COR-L47 (cell line): ENCODE measurements at places on chromosomes 16 and 17.

DNA sequence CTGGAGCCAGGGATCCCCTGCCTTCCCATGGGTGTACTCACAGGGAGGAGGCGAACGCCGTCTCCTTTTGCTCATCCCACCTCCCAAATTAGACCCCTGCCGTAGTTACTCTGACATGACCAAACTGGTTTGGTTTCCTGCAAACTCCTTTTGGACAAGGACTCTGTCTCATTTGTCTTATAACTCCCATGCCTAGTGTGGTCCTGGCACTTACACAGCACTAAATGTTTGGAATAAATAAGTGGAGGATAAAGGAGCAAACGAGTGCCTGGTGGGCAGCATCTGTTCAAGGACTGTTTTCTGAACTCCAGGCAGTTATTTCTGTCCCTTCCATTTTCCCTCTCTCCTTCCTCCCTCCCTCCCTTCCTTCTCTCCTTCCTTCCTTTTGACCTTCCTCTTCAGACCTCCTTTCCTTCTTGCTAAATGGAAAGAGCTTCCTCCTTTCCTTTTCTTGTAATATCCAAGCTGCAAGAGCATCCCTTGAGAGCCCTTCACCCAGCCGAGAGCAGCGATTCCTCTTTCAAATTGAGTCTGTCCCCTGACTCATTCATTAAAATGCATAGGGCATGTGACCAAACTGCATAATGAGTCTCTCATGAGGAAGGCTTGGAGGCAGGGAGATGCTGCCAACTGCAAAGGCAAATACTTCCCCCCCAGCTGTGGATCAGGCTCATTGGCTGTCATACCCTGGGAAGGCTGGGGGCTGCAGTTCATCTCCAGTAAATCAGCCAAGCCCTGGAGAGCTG, 36.8 kb downstream of the CHD9 start:
- DNase-seq, result peak; percentile 66

DNA sequence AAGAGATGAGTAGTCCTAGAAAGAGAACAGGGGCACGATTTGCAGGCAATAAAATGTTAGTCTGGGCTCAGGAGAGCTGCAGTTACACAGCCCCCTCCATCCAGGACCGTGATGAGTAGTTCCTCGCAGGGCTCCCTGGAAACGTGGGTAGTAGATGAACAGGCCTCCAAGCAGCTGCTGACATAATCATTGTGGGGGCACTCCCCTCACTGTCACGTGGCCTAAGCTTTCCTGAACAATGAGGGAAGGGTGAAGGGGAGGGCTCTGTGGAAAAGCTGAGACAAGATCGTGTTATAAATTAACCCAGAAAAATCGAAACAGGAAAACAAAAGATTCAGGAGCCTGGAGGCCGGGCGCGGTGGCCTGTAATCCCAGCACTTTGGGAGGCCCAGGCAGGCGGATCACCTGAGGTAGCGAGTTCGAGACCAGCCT, 1.3 kb upstream of the PER1 start:
- no peak for DNase-seq

- DNase-seq, result no peak
Measured at GRCh38 chr17:70286391-70286790, 117.1 kb downstream of the KCNJ2 start.

- no peak for DNase-seq
Measured at GRCh38 chr17:38685491-38685890, 10.7 kb upstream of the EPOP start.

DNA sequence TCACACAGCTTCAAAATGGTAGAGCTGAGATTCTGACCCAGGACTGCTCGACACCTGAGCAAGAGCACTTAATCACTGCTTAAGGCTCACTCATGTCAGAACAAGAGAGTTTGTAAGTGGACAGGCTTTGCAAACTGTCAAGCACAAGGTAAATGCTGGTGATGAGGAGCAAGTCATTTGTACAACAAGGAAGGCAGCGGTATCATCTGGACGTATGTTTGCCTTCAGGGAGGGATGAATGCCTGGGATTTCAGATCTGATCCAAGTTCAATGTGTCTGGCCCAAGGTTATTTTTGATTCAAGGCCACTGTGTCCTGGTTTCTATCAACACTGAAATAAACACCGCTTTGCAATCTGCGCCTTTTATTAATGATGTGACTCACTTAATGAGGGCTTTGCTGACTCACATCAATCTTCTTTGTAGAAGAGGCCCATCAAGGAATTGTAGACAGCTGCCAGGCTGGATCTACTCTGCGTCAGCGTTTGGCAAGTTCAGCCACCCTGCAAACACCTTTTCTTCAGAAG, 174.4 kb upstream of the HS3ST3A1 start:
- DNase-seq, result no peak

DNA sequence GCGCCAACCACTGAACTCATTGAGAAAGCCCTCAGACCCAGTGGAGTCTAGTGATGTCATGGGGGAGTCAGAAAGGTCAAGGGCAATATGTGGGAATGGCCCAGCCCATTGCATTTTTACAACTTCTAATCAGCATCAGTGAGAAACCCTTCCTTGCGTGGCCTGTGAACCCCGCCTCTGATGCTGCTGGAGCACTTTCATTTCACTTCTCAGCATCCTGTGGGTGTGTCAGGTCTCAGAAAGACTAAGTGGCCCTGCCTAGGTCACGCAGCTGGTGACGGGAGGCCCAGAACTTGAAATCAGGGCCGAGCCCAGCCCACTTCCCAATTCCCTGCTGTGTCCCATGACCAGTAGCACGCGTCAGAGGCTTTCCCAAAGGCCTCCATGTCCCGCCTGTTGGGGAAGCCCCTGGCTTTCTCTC, 6.1 kb downstream of the DNAI2 start:
- no peak for DNase-seq

GRCh38 chr17:73478334-73478733, 165.9 kb downstream of the SDK2 start:
- no peak for DNase-seq

- no peak for DNase-seq
Measured at GRCh38 chr17:29659155-29659554, 36.4 kb upstream of the CORO6 start.

DNA sequence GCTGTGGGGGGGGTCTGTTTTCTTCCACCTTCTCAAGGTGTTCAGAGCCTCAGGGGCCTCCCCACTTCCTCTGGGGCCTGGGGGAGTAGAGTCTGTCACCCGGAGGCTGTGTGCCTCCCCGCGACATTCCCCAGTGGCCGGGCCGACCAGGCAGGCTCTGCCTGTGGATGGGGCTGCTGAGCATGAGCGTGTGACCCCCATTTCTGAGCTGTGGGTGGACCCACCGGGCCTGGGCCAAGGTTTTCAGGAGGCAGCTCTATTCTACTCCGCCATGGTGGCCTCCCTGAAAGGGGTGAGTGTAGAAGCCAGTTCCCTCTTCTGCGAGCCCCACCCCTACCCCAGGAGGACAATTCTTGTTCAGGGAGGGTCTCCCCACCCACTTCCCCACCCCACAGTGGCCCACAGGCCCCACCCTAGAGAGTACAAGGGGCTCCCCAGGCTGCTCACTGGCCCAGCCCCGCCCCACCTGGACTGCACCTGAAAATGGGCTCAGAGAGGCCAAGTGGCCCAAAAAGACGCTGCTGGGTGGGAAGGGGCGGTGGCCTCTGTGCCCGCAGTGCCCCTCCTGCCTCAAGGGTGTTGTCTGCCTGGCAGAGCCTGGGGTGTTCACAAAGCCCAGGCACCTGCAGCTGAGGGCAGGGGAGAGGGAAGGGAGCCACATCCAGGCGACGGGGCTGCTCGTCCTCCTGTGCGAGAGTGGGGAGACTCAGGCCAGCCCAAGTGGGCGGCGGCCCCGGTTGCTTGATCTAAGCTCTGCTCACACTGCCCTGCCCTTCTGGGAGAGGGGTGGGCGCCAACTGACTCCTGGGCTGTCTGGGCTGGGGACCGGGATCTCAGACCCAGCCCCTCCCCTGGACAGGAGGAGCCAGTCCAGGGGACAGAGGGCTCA, 1.3 kb downstream of the MSLN start:
- no peak for DNase-seq

DNA sequence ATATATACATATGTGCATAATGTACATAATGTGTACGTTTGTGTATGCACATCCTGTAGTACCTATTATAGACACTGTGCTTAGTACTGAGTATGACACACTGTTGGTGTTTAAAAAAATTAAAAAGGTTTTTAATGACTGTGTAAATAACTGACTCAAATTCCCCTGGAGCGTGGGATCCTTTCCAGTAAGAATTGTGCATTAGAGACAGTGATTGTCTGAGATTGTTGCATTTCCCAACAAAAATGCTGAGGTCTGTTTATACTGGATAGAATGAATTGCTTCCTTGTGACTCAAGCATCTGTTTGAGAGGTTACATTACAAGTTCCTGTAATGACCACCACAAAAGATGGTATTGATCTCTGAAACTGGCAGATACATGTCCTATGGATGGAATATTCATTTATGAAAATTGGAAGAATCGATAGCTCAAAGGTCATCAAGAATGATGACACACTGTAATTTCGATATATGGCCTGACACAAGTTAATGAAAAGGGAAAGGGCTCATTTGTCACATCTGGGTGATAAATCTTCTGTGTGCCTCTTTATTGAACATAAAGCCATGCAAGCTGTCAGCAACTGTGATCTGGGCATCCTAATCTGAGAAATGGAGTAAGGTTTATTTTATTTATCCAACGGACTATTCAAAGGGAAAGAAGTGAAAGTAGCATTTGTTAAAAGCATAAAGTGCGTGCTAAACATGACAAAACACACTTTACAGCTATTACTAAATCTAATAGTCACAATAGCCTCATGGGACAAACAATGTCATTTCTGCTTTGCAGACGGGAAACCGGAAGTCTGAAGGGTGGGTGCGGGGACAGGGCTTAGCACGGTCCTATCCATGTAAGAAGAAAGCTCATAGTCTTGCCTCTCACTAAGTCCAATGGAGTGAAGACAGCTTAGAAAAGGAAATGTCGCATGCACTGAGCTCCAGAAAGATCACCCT, 228.8 kb downstream of the CDH11 start:
- no peak for DNase-seq

DNA sequence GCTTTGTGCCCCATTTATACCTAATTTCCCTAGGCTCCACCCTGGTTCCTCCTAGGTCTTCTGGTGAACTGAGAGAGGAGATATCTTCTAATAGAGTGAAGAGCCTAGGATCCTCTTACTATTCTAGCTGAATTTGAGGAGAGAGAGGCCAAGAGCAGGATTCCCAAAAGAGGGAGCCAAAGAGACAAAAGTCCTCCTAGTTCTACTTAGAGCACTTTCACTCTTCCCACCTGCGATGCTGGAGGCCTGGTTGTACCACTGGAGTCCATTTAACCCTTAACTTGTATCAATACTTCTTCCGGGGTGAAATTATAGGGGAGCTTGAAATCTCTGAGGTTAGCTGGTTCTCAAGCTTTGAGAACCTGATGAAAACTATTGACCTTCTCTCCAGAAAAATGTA, 3.4 kb upstream of the SSH2 start:
- DNase-seq, result peak; percentile 34

- DNase-seq, result no peak
Measured at GRCh38 chr17:35448214-35448898, at the start of gene SLFN13. TSS of gene SLFN13 (minus strand) at chr17:35448766. CDS start at chr17:35445680, 3,086 bp downstream.

DNA sequence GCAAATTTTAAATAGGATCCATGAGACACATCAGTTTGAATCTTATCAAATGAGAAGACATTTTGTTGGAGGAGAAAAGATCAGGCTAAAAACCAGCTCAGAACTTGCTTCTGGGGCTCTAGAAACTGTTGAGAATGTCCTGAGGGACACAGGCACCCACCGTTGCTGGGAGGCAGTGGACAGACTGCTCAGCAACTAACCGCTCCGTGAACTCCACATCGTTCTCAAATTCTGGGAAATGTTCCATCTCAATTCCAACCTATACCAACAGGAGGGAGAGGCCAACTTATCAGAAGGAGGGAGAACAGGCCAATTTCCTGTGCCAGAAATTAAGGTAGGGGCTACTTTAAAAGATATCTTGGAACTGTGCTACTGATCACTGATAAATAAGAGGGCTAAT, 8.3 kb downstream of the TAT start:
- DNase-seq, result no peak

DNA sequence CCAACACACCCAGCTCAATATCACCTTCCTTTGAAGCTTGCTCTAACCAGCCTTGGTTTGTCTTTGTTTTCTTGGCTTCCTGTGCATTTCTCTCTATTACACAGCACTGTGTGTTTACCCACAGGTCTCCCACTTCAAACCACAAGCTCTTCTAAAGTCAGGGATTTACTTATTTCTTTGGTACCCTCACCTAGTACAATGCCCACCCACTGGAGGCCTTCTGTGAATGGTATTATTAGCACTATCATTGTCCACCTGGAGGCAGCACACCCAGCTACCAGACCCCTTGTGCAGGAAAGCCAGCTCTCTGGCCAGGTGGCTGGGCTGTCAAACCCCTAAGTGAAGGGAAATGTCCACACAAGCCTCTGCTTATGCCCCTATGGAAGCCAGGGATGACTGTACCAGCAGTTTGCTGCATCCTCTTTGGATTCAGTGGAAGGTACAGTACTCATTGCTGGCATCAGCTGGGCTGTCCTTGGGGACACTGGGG, 9.4 kb upstream of the TOP2A start:
- DNase-seq, result no peak

GRCh38 chr16:69467531-69468204, 43.2 kb downstream of the CYB5B start:
- DNase-seq, result no peak

- DNase-seq, result no peak
Measured at GRCh38 chr16:74439685-74440084, 18.4 kb upstream of the CLEC18B start.

- no peak for DNase-seq
Measured at GRCh38 chr17:70888324-70888723, 719.0 kb downstream of the KCNJ2 start.

- no peak for DNase-seq
Measured at GRCh38 chr17:67111327-67111726, 67.0 kb downstream of the CACNG1 start.

- no peak for DNase-seq
Measured at GRCh38 chr16:31476303-31477219, 4.6 kb downstream of the TGFB1I1 start.
